ENCODE measurements at places on chromosomes 6 and 20.

- DNase-seq: no peak
Measured at GRCh38 chr6:53598265-53598907, 53.5 kb upstream of the GCLC start.

- DNase-seq: no peak
Measured at GRCh38 chr6:119562168-119562567, 212.6 kb upstream of the MAN1A1 start.

DNA sequence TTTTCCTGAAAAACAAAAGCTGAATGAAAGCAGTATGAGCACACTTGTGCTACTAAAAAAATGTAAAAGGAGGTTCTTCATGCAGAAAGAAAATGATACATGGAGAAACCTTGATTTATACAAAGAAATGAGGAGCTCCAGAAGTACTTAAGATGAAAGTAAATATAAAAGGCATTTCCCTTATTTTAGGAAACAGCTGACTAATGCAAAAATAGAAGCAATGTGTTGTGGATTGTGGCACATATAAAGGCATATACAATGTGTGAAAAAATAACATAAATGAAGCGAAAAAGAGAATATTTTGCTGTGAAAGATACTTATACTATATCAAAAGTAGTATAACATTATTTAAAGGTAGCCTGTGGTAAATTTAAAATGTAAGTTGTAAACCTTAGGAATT is 41.2 kb upstream of the PHIP start:
- DNase-seq: no peak

DNA sequence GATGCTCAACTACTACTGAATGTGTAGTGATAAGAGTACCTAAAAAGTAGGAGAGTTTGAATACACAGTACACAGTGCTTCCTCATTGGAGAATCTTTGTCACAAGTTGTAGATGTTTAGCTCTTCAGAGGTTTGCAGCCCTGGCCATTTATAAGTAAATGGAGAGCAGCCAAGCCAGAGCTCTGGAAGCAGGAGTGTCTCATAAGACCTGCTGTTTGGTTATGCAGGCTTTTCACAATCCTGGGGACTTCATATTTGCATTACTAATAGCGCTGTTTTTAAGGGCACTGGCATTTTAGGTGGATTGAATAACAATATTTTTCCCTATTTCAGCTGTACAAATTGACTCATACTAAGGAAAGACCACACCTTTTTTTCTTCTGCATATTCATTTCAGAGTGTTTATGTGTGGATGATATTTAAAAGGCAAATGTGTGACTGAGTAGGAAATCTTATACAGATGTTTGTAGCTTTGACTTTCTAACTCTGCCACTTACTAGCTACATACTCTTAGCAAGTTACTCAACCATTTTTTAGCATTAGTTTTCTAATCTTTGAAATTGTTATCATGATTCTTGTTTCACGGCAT is 730.5 kb upstream of the MAP3K7 start:
- DNase-seq: no peak

GRCh38 chr6:10210052-10210451 is 204.8 kb downstream of the TFAP2A start:
- DNase-seq: peak; percentile 15

GRCh38 chr20:51456511-51457509 is 85.7 kb downstream of the NFATC2 start:
- peak; percentile 99 for DNase-seq

GRCh38 chr6:28124350-28124970 is at the start of gene ZSCAN16:
ZSCAN16 (plus strand) TSS chr6:28124609; CDS start chr6:28125444, 835 bp downstream.
- DNase-seq: no peak

GRCh38 chr20:38065764-38066375 is 32.3 kb downstream of the RPRD1B start:
- DNase-seq: no peak

Measured in T1000 (cell line).